ENCODE measurements at places on chromosomes 16 and 17.

- no peak for DNase-seq
Measured at GRCh38 chr16:65061935-65062518, 59.8 kb downstream of the CDH11 start.

DNA sequence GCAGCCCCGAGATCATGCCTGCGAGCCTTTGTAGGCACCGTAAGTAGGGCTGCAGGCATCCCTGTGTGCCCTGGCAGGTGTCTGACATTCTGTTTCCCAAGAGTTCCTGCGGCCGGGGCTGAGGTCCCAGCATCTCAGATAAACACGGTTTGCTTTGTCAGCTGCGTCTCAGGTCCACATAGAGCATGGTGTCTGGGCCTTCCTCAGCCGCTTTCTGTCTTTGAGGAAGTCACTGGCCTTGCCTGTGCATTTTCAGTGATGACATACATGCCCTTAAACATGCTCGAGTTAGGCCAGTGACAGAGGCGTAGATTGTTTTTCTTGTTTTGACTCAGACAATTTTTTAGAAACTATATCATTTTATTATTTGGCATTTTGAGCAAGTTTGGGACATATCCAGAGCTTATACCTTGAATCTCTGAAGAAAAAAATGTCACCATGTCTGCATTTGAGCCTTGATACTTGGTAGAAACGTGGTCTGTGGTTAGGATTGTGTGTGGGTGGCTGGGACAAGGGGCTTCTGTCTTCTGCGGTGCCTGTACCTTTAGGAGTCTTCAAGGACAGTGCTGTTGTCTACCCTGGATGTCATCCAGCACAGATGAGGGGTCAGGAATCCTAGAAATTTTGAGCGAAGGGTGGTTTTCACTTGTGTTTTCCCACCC is 105.8 kb downstream of the SNX29 start:
- DNase-seq: no peak

- peak; percentile 64 for DNase-seq
Measured at GRCh38 chr17:64282753-64283080, 19.7 kb upstream of the TEX2 start.

- no peak for DNase-seq
Measured at GRCh38 chr17:9279893-9280292, 258.6 kb downstream of the NTN1 start.

DNA sequence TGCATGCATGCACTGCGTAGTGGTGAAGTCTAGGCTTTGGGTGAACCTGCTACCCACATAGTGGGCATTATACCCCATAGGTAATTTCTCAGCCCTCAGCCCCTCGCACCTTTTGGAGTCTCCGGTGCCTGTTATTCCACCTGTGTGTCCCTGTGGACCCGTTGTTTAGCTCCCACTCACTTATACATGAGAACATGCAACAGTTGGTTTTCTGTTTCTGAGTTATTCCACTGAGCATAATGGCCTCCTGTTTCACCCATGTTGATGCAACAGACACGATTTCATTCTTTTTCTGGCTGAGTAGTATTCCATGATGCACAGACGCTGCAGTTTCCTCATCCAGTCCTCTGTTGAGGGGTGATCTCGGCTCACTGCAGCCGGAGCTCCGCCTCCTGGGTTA is 141.5 kb upstream of the CHMP6 start:
- DNase-seq: no peak

- no peak for DNase-seq
Measured at GRCh38 chr17:68698746-68699145, 97.6 kb upstream of the FAM20A start.

GRCh38 chr16:88618956-88619667 is 19.3 kb upstream of the IL17C start:
- no peak for DNase-seq

DNA sequence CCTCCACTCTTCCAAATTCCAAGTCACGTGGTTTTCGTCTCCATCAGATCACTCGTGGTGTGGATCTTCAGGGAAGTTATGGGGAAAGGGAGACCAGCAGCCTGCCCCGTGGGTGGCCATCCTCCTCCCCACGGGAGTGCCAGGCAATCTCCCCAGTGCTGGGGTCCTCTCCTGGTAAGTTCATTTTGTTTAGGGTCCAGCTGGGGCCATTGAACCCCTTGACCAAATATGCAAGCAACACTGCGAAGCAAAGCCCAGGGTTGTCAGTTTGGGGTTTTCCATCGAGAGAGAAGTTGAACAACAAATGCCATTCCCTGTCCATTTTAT is 4.1 kb upstream of the LCMT1 start:
- DNase-seq: no peak

DNA sequence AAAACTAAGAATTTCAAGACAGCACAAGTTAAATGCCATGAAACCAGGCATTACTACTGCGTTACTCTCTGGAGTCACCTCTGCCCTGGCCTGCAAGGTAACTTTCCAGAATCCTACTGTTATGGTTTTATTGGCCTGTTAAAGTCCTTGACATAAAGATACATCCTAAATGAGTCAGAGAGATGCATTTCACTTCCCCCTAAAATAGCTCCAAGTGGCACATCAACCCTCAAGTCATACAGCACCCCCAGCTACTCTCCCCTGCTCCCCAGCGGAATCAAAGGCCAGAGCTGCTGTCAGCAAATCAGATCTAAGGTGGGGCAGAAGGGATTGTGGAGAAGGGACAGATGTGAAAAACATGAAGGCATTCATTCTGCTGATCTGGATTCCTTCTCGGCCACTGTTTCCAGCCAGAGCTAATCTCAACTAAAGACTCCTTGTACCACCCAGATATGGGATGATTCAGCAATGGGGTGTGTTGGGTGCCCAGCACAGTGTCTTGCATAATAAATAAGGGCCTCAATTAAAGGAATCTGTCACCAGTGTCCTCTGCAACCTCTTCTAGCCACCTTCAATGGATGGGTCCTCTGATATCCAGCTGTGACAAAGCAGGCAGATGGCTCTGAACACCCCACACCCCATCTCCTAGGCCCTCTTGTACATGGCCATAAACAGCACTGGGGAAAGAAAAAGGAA is 8.5 kb upstream of the CCL1 start:
- DNase-seq: no peak

- no peak for DNase-seq
Measured at GRCh38 chr16:75443298-75443697, 10.0 kb upstream of the CFDP1 start.

DNA sequence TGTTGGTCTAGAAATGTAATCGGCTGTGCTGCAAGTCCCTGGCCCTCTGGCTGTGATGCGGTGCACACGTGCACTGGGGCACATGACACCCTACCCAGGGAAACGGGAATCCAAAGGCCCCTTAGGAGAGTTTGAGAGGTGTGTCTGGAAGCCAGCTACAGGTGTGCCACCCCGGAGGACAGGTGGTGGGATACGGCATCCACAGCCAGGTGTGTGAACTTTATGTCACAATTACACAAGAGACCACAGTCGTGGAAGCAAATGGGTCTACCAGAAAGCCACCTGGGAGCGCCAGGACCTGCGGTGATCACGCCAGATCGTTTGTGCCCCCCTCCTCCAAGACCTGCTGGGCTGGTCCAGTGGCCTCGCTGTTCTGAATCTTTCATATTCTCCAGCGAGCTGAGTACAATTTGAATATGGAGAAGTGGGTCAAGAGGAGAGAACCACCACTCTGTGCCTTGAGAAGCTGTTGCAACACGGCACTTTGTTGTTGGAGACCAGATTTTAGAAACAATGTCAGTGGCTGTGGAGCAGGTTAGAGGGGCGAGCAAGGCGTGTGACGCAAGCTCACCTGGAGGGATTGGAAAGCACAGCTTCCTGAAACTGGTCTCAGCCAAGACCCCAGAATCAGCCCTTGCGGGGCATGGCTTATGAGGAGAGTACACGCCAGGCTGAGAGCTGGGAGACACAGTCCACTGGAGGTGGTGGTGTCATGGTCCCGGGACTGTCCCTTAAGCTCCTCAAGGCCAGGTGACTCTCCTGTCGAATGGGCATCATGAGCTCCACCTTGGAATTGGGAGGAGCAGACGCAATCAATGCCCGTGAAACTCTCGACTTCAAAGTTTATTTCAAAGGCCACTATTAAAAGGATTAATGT is 37.4 kb downstream of the COX4I1 start:
- no peak for DNase-seq

DNA sequence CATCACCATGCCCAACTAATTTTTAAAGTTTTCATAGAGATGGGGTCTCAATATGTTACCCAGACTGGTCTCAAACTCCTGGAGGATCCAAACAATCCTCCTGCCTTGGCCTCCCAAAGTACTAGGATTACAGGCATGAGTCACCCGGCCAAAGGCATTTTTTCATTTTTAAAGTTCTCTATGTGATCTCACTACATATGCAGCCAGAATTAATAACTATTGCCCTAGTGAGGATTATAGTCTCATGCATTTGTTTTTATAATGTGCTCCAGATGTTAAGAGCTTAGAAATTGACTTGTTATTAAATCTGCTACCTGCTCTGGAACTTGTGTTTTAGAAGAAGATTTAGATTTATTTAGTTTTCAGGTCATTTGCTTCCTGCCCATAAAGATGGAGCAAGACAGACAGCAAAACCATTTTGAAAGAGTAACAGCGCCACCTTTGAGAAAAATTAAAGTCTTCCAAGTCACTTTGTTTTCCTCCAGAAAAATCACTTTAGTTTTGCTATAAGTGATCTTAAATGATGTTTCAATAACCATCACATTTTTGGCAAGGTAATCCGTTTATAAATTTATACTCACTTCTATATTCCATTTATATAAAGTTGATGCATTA is 79.5 kb downstream of the CA4 start:
- peak; percentile 25 for DNase-seq

GRCh38 chr17:28973425-28973824 is 22.1 kb upstream of the PHF12 start:
- no peak for DNase-seq

DNA sequence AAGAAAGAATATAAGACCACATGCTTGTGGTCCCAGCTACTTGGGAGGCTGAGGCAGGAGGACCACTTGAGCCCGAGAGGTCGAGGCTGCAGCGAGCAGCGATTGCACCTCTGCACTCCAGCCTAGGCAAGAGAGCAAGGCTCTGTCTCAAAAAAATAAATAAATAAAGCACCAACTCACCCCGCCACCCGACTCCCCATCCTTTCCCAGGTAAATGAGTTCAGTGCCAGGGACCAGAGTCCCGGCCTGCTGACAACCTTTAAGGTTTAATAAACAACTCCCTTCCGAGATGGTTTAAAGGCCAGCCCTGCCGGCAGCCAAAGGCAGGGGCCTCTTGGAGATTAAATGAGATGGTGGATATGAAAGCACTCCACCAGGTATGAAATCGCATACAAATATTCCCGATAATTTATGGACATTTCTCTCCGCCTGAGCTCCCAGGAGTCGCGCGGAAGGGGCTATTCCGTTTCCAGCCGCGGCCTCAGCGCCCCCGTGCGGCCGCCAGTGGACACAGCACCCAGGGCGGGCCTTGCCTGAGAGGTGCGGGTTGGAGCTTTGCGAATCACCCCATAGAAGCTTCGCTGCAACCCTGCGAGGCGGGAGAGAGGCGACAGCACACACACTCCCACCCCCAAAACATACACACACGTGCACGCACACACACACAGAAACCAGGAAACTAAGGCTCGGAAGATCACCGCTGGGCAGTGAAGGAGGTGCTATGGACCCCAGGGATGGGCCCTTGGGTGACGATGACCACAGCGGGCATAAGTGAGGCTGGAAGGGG is 4.0 kb upstream of the RPL38 start:
- DNase-seq: peak; percentile 84
